ENCODE measurements at places on chromosomes 6 and 20.

- DNase-seq, result no peak
Measured at GRCh38 chr6:31222496-31222895, 49.4 kb downstream of the HLA-C start.

DNA sequence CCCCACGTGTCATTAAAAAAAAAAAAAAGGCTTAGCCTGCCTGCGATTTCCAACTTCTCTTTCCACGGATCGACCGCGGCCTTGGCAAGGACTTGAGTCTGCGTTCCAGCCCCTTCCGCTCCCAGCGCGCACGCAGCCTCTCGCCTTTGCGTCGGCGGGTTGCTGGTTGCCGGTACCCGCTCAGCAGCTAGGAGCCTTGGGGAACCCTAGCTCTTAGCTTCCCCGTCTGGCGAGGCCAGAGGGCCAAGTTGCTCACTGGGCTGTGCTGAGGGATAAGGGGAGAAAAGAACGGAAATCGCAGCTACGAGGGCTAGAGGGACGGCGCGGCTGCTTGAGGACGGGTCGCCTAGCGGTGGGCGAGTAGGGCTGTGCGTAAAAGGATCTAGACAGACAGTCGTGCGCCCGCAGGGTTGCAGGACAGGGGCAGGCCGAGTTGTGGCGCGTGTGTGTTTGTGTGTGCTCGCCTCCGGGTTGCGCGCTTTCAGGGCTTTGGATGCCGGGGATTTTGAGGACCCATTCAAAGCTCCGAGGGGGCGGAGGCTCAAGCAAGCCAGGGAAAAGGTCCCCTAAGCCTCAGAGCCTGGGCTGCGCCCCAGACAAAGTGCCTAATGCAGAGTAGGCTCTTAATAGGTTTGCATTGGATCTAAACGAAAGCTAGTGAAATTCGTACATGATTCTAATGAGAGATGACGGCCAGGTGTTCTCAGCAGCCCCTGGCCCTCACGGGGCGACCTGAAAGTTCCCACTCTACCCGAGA lies 40.5 kb upstream of the OSTM1 start:
- DNase-seq, result peak; percentile 51

DNA sequence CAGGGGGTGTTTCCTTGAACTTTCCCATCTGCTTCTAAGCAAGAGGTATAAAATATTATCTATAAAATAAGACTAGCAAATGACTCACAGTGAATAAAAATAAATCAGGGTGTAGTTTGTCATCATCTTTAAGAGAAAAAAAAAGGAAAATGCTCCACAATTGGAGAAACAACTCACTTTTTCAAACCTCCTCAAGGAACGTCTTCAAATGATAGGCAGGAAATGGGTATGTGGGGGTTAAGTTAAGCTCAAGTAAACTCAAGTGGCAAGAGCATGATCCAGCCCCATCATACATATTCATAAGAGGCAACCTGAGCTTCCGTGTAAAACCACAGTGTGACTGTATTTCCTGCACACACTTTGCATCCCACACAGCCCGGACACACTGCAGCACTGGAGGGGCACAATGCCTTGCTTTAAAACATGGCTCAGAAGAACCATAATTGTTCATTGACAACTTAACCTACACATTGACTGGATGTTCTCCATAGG lies 58.5 kb upstream of the CEP85L start:
- DNase-seq, result peak; percentile 47

DNA sequence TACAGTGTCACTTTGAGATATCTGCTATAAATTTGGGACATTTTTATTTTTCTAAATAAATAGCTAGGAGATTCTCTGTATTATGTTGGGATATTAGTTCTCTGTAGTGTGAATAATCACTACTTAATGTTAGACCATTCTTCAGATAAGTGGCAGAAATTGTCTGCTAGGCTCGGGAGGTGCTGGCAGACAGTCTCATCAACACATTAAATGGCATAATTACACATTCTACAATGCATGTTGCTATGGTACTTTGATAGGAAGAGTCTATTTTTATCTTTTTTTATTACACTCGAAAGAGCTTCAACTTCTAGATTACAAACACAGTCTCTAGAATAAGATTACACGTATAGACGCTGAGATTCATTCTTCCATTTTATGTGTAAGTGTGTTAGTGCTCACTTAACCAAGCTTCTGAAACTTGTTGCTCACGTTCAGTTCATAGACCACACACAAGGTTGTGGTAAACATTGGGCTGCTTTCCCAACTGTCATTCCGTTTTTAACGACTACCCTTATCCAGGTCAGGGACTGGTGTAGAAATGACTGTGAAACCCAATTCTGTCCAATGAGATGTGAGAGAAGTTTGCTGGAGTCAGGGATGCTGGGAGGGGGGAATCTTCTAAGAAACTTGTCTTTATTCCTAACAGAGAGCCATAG lies 78.6 kb downstream of the TPBG start:
- DNase-seq, result no peak

DNA sequence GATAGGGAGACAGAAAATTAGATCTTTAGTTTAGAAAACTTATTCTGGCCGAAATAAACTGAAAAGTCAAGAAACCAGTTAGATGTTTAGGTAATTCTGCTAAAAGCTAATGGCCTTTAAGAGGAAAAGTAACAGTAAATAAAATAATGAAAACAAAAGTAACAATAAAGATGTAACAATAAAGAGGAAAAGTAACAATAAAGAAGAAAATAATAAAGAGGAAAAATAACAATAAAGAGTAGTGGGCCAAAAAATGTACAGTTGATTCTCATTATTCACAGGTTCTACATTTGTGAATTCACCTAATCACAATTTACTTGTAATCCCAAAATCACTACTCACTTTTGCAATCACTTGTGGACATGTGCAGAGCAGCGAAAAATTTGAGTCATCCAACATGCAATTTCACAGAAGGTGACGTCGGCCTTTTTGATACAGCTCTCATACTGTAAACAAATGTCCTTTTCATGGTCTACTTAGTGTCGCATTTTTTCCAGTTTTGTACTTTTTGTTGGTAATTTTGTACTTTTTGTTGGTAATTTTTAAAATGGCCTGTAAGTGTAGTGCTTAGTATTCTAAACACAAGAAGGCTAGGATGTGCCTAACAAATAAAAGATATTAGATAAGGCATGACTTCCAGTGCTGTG lies 24.0 kb downstream of the HBS1L start:
- no peak for DNase-seq

All from stimulated activated CD4-positive, alpha-beta T cell treated with anti-CD3 and anti-CD28 coated beads, TNF-alpha, amount 100 ng/mL, for 24 hours (primary cell).